NCI-H226 (cell line): ENCODE measurements at places on chromosomes 13 and 19.
A peak's percentile ranks its signal among the peaks of the same experiment; 100 is the strongest.

DNA sequence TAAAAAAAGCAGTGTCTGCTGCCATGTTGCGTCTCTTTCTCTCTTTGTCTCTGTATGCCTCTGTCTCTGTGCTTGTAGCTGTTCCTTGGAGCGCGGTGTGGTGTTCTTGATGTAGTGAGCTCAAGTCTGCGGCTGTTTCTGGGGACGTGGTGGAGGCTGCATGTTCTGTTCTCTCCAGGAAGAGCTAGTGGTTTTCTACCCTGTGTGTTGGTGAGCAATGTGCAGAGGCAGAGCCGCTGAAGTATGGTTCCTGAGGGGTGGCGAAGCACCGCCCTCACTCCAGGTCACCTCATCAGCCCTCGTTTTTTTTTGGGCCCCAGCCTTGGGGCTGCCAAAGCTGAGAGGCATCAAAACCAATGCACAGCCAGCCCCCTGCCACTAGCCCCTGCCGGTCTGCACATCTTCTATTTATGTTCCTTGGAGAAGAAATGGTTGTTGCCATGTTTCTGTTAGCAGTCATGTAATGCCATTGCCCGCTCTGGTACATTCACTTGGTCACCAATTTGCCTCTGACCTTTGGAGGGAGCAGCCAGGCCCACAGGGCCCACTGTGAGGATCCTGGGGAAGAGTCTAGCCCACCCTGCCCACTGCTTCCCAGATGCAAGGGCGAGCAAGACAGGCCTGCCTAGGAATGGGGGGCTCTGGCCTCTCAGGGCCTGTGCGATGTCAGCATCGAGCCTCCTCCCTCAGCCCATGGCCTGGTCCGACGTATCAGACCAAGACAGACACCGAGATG lies 7.2 kb downstream of the HNRNPL start:
- no peak for DNase-seq

- no peak for DNase-seq
These were observed 2.3 kb upstream of the LCP1 start for GRCh38 chr13:46184277-46184699.

GRCh38 chr13:70616847-70617246 lies 508.6 kb upstream of the KLHL1 start:
- no peak for DNase-seq

- DNase-seq, result no peak
These were observed at the start of gene HS6ST3 for GRCh38 chr13:96089749-96090239. Gene HS6ST3 (plus strand): TSS chr13:96090107.

GRCh38 chr19:19113040-19113626 lies 25.1 kb downstream of the TMEM161A start:
- no peak for DNase-seq

DNA sequence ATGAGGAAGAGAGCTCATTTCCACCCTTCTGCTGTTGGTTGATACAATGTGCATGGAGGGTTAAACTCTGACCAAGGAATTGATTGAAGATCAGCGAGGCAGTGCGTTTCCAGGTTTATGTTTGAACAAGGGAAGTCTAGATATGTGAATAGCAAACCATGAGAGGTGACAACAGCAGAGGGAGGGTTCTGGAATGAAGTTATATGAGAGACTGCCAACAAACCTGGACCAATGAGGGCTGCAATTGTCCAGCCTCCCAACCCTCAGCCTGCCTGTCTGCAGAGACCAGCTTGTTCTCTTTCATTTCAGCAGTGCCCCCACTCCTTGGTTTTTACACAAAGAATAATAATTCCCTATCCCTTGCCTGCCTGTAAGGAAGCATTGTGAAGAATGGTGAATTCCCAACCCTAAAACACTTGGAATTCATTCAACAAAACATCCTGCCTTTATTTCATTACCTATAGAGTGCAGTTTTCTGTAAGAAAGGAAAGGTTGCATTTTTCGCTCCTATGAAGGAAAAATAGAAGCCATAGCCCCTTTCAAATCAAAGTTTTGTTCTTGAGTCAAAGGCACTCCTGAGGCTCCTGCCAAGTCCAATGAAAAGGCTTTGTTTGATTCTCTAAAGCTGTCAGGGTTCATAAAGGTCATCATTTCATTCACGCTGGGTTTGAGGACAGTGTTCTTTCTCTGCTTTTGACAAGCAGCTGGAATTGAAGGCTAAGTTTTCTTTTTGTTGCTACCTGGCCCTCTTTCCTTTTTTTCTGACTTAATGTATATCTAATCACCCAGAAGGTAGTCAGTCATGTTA lies 53.6 kb upstream of the ABCC4 start:
- DNase-seq, result no peak

DNA sequence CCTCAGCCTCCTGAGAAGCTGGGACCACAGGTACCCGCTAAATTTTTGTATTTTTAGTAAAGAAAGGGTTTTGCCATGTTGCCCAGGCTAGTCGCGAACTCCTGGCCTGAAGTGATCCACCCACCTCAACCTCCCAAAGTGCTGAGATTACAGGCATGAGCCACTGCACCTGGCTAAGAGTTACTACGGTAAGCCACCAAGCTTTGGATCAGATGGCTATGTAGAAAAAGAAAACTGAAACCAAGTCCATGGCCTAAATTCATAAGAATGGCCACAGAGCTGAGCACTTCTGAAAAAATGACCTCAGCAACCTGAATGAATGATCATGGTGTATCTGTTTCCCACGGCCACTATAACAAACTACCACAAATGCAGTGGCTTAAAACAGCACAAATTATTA lies 9.4 kb downstream of the OPA3 start:
- no peak for DNase-seq

- peak; percentile 83 for DNase-seq
These were observed 7.9 kb upstream of the DPY19L3 start for GRCh38 chr19:32397671-32398101.

- DNase-seq, result peak; percentile 66
These were observed 207.5 kb downstream of the SLITRK5 start for GRCh38 chr13:87878706-87879105.

DNA sequence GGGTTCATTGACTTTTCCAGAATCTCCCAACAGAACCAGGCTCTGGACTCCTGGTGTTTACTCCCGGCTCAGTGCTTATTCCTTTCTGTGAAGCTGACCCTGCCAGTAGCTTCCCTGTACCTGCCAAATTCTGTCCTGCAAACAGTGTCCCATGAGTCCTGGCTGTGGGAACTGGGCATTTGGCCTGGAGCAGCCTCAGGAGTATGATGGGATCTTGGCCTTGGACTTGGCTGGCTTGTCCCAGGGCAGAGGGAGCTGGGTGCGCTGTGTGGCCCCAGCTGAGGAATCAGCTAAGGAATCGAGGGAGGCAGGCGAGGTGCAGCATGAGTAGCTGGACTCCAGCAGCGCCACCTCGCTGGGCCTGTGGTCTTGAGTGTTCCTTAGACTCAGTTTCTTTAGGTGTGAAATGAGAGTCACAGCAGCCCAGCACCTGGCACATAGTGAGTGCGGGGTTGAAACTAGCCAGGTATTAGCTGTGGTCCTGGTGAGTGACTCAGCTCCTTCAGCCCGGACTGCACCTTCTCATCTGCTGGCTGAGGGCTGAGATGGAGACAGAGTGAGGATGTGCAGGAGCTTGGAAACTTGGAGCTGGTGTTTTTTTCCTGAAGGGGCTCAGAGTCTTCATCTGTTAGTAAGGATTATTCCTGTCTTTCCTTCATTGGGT lies 10.4 kb downstream of the CLASRP start:
- DNase-seq, result no peak

DNA sequence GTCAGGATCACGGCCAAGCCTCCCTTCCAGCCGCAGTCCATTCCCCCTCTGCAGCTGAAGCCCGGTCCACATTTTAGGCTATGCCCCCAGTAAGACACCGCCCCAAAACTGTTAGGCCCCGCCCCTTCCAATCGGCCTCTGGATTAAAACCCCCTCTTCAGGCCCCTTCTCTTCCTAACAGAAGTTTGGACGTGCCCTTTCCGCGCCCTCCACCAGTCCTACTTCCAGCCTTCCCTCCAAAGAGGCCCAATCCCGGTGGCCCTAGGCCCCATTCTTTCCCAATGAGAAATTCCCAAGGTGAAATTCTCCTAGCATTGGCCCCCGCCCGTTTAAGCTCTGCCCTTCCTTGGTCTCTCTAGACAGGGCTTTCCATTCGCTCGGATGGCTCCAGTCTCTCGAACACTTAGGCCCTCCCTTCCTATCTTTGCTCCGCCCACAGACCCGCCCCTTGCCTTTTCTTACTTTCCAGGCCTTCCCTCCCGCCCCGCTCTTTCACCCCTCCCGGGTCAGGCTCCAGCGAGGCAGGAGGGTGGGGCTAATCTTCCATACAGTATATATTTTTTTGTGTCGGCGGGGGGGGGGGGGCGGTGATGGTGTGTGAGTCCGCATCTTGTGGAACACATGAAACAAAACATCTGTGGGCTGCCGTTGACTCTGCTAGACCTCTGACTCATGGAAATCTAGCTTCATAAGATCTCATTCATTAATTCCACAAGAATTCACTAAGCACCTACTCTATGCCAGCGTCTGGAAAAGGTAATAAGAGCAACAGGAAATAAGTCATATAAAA lies 13.6 kb downstream of the LTBP4 start:
- peak; percentile 97 for DNase-seq

- DNase-seq, result no peak
These were observed 56.4 kb downstream of the IER2 start for GRCh38 chr19:13206587-13206986.

- no peak for DNase-seq
These were observed 13.0 kb downstream of the ZIC2 start for GRCh38 chr13:99994638-99995020.

DNA sequence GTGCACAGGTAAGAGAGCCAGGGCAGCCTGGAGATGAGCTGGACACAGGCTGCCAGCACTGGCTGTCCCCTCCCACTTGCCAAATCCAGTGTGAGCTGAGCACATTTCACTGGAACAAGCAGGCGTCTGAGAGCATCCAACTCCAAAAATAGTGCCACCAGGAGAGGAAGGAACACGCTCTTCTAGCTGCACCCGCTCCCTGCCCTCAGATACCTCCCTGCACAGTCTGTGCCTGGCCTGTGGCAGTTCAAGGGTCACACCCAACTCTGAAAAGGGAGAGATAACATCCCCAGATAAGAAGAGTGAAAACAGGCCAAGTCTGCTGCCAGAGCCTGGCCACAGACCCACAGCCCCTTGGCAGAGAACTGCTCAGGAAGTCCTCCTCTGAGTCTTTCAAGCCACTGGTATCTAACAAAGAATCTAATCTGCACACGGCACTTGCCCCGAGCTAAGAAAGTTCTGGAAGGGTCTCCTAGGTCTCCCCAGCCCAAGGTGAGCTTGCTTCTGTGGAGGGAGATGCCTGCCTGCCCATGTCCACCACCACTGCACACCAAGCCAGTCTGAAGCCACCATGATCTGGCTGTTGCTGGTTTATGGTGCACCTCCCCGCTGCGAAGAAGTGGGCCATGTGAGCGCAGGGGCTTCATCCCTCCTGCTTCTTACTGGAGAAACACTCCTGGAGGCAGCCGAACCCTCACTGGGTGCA lies 14.7 kb downstream of the ELL start:
- DNase-seq, result no peak

DNA sequence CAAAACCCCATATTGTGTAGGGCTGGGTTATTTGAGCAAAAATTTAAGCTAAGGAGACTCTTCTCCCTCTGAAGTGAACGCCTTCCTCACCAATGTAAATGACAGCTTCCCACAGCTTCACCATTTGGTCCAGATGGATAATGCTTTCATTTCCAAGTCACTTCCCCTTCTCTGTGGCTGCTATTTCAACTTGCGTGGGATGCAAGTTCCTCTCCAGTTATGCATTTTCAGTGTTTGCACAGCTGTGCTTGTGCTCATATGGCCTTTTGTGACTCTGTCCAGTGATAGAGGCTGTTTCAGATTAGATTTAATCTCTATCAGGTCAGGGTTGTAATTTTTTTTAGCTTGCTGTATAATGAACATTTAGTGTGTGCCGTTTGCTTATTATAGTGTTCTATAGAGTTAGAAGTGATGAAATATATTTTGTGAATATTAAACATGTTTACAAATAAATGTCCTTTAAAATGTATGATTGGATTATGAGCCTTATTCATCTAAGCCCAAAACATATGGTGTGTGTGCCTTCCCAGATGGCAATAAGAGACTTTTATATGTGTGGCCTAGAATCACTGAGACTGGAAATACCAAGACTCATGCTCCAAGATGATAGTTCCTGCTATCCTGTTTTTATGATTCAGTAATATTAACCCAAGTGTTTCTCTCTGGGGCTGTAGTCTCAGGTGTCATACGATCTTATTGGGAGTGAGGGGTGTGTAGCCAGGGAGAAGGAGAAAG lies 86.6 kb downstream of the TNFRSF19 start:
- no peak for DNase-seq

DNA sequence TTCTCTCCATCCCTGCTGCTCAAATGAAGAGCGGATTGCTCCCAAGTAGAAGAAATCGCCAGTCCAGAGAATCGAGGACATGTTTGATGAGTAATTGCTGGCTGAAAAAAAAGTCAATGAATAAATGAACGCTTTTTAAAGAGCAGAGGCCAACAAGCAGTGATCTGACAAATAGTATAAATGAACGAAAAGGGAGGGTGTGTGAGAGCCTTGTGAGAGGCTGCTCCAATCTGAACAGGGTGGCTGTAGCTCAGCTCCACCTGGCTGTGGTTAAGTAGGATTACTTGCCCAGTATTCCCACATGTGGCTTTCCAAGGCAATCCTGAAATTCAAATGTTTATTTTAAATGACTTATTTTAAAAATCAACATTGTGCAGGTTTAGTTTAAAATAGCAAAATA lies 117.1 kb downstream of the TSHZ3 start:
- DNase-seq, result no peak

DNA sequence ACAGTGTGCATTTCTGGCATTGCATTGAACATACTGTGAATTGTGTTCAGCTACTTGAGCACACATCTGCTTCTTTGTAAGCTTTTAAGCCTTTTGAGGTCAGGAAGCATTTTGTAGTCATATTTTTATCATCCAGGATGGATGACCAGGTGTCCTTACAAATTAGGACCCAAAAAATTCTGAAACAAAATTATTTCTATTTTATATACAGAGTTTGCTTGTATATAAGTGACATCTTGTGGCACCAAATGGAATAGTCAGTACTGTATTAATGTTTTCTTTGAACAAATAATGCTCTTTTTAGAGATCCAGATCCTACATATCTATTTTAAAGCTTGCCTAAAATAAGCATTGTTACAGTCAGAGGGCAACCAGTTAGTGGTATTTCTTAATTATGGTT lies 9.5 kb upstream of the SUPT20H start:
- DNase-seq, result no peak

DNA sequence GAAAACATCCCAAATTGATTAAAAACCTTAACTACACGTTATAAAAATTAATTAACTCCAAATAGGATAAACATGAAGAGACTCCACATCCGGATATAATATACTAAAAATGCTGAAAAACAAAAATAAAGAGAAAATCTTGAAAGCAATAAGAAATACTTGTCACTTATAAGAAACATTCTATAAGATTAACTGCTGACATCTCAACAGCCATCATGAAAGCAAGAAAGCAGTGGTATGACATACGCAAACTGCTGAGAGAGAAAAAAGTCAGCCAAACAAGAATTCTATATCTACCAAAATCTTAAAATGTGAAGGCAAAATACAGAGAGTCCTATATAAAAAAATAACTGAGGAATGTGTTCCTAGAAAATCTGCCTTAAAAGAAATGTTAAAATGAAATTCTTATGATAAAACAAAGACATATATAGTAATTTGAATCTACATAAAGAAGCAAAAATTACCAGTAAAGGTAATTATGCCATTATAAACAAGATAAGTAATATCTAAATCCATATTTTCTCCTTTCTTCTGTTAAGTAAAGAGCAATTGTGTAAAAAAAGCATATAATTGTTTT lies 1851.1 kb downstream of the PCDH9 start:
- DNase-seq, result peak; percentile 14

- no peak for DNase-seq
These were observed 1.3 kb downstream of the FAM174C start for GRCh38 chr19:1276628-1277022.

- peak; percentile 20 for DNase-seq
These were observed 7.0 kb downstream of the PLVAP start for GRCh38 chr19:17370026-17370587.

GRCh38 chr19:40264314-40265054 lies 20.7 kb downstream of the AKT2 start:
- DNase-seq, result no peak
